CD4-positive, alpha-beta T cell treated with Interleukin-4 for 4 hours (primary cell): ENCODE measurements at places on chromosomes 7 and 10.
A peak's percentile ranks its signal among the peaks of the same experiment; 100 is the strongest.

- peak; percentile 80 for DNase-seq
Measured at GRCh38 chr7:105675934-105676371, 94.7 kb upstream of the EFCAB10 start.

DNA sequence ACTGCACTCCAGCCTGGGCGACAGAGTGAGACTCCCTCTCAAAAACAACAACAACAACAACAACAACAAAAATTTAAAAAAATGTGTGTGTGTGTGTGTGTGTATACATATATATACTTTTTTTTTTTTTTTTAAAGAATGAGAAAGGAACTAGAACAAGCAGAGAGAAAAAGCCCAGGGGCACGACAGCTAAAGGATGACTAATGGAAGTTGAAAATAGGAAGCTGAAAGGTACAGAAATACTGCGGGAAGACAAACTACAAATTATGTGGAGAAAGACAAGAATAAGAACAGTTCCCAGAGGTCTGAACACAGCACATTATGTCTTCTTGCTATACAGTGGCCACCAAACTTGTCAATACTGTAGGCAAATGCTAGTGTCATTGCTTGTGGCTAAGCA is 141.9 kb upstream of the PRSS1 start:
- DNase-seq: no peak

- no peak for DNase-seq
Measured at GRCh38 chr7:2019461-2019710, 213.4 kb downstream of the MAD1L1 start.

DNA sequence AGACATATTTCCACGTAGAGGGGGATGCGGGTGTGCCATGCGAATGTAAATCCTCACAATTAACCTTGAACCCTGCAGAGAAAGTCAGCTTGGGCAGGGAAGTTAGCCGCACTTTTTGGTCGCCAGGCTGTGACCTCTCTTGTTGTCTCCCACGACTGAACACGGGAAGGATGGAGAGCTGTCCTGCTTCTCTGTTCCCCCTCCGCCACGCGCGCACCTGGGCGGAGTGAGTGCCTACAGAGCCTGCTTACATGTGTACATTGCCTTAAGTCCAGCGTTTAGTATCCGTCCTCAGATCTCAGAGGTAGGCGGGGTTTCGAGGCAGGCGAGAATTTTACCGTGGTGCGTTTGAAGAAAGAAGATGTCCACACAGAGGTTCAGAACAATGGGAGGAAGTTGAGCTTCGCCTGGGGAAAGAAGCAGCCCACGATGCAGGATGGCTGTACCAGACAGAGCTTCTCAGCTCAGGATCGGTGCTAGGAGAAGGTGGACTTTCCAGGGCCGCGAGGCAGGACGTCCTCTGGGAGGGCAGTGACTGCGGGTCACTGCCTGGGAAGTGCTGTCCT is 482 bp upstream of the ERCC6 start:
- DNase-seq: peak; percentile 30

DNA sequence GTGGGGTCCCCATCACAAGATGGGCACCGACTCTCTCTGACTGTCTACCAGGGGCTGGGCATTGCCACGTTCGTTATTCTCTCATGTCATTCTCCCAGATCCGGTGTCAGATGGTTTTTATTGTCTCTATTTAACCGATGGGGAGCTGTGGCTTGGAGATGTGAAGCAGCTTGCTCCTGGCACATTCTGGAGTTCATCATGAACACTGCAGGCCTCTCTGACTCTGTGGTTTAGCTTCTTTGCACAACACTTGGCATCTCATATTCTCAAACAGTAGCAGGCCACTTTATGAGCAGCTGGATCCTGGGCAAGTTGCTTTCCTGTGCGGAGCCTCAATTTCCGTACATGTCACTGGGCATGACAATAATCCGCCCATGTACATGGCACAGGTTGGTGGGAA is 119.9 kb downstream of the LRRC18 start:
- no peak for DNase-seq

DNA sequence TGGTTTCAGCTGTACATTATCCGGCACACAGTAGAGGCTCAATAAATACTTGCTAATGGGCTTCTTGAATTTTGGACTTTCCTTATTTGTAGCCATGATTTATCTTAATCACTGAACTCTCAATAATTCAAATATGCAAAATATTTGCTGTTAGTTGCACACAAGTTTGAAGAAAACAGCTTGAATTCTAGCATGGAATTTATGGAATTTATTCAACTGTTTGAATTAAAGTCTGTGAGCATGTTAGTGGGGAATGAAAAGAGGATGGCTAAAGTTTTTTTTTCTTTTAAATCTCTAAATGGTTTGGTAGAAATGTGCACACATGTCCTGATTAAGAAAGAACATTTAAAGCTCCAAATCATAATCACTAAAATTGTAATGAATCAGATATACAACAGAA is 42.5 kb downstream of the SIRT1 start:
- no peak for DNase-seq

DNA sequence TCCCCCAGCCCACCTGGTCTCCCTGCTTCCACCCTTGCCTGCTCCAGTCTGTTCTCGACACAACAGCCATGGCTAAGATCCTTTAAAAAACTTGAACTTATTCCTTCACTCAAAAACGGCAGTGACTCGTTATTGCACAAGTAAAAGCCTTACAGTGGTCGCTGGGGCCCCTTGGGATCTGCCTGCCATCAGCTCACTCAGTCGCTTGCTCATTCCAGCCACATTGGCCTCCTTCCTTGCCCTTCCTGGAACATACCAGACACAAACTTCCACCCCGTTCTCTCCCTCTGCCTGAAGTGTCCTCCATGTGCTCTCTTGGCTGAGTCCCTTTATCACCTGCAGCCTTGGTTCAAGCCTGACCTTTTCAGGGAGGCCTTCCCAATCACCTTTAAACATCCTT is 4.7 kb downstream of the CCNY start:
- no peak for DNase-seq

- DNase-seq: no peak
Measured at GRCh38 chr7:33109758-33110238, 594 bp upstream of the RP9 start.

DNA sequence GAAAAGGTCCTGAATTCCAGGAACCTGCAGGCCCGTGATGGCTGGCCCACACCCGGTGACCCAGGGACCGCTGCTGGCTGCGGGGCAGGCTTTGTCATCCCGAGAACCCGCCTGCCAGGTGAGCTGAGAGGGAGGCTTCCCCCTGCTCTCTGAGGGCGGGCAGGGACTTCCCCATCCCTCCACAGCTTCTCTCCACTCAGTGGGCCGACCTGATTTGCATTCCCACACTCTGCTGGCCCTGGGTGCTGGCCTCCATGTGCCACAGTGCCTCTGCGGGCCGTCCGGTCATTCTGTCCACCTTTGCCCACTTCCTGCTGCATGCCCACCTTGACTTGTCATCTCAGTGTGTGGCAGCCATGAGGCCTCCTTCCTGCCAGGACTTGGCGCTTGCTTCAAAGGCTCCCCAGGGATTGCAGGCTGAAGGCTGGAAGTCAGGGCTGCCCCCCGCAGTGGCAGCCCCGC is 35.3 kb downstream of the PALD1 start:
- no peak for DNase-seq

- DNase-seq: no peak
Measured at GRCh38 chr7:14414274-14414986, 425.0 kb upstream of the ETV1 start.

GRCh38 chr10:12791728-12792127 is 209.8 kb downstream of the CCDC3 start:
- no peak for DNase-seq

DNA sequence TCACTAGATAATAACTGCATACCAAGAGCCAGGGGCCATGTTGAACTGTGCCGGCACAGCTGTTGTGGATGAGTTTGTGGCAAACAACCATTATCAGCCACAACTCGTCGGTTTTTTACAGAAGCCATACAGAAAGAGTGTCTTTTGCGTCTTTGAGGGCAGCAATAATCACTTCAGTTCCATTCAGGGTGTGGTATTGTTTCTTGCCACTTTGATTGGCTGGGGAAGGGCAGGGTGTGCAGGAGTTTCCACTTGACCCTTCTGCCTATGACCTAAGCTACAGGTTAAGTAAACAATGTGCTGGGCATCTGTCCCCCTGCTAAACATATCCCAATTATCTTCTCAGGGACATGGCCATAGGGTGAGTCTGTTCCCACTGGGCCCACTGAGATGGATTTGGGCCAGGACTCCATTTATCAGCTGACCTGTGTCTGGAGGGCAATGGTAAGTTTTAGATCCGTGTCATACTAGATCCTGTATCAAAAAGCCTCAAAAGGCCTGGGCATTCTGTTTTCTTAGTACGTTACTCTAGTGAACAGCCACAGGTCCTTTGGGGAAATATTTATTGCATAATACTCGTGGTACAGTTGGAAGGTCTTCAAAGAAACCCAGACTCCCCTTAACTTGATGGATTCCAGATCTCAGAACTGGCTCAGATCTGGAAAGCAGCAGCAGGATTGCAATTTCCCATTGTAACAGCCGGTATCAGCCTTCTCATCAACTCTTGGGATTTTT is 15.9 kb downstream of the ZNF3 start:
- no peak for DNase-seq

GRCh38 chr7:42217548-42217947 is 19.5 kb downstream of the GLI3 start:
- DNase-seq: no peak

DNA sequence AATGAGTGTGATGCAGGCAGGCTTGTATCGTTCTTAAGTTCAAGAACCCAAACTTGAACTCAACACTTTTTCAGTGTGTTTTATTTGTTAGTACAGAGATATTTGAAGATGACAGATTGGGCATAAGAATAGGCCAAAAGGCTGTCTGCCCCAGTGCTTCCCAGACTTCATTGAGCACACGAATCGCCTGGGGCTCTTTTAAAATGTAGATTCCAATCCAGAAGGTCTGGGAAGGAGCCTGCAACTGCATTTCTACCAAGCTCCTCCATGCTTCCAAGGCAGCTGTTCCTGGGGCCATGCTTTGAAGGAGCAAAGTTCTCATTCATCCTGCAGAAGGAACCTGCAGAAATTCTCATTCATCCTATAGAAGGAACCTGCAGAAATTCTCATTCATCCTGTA is 114.5 kb upstream of the INSYN2A start:
- no peak for DNase-seq

- DNase-seq: no peak
Measured at GRCh38 chr7:21450076-21450475, 22.2 kb downstream of the SP4 start.

- DNase-seq: no peak
Measured at GRCh38 chr7:13821152-13821787, 168.2 kb downstream of the ETV1 start.

DNA sequence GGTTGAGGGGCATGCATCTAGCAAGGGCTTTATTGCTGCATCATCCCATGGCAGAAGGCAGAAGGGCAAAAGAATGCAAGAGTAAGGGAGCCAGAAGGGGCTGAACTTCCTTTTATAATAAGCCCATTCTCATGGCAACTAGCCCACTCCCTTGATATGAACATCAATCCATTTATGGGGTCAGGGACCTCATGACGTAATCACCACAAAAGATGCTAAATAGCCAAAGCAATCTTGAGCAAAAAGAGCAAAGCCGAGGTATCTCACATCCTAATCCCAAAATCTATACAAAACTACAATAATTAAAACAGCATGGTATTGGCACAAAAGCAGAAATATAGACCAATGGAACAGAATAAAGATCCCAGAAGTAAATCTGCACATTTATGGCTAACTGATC is 499.9 kb downstream of the ATRNL1 start:
- no peak for DNase-seq

DNA sequence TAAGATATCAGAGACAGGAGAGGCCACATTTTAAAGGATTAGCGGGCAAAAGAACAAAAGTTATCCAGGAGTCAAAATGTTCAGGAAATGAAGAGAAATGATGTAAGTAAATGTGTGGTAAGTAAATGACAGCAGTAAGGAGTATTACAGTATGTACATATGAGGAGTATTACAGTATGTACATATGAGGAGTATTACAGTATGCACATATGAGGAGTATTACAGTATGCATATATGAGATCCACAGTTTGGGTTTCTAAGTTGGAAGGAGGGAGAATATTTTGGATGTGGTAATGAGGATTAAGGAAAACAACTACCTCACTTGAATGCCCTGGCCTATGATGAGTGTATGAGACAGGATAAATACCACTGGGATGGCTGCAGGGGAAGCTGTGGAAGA is 192.4 kb upstream of the DGKB start:
- DNase-seq: no peak

- no peak for DNase-seq
Measured at GRCh38 chr7:15219758-15220157, 317.2 kb upstream of the DGKB start.

DNA sequence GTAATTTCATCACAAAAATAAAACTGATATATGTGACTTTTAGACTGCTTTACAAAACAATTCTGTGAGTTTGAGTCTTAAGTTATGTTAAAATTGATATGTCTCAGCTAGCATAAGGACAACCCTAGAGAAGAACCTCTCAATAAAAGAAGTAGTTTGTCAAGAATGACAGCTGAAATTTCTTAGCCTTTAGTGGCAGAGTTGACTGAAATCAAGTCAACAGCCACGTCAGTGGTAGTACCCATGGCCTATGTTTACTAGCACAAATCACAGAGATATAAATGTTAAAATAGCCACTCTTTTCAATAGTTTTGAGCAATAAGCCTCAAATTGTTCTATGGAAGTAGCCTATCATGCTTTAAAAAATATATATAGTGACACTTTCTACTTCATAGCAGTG is 138.9 kb upstream of the FERD3L start:
- DNase-seq: no peak

DNA sequence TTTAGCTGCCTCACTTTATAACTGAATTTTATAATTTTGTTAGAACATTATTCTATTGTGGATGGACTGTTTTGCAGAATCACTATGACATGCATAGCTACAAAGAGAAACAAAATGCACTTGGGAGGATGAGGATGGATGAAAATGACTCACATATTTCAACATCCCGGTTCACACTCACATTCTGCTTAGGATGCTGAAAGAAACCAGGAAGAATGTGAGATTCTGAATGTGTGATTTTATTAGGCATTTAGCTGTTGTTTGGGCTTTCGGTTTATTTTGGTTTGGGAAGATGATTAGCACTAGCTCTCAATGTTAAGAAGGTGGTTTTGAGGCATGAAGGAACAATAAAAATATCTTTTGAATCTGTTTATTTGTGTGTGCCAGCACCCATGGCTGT is 235.5 kb downstream of the SEMA3E start:
- no peak for DNase-seq
